ENCODE measurements at places on chromosomes 11 and 22.

DNA sequence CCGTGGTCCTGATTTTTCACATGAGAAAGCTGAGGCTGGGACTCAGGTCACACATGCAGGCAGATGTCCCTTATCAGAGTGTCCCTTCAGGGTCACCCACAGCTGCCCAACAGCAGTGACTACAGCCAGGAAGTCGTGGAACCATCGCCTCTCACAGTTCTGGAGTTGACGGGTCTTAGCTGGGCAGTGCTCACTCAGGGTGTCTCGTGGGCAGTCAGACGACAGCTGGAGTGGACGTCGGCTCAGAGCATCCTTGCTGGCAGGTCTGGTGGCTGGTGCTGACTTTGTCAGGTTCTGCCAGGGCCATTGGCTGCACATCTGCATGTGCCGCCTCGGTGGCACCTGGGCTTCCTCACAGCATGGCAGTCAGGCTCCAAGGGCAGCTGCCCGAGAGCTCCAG lies 35.6 kb upstream of the TH start:
- DNase-seq: no peak

DNA sequence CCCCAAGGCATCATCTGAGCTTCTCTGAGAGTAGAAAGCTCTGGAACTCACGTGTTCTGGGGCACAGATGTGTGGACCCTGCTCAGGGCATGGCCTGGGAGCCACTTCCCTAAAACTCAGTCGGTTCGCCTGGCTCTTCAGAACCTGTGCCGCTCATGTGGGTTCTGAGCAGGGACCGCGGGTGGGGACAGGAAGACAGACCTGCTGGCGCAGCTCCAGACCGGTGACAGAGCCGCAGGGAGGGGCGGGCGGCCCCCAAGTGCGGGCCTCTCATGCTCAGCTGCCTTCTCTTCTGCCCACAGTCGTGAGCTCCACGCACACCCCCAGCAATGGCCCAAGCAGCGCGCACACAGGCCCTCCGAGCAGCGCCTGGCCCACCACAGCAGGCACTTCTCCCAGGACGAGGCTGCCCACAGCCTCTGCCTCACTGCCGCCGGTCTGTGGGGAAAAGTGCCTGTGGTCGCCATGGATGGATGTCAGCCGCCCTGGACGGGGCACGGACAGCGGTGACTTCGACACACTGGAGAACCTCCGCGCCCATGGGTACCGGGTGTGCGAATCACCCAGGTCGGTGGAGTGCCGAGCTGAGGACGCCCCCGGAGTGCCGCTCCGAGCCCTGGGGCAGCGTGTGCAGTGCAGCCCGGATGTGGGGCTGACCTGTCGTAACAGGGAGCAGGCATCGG lies 24.2 kb downstream of the MUC5AC start:
- DNase-seq: no peak

DNA sequence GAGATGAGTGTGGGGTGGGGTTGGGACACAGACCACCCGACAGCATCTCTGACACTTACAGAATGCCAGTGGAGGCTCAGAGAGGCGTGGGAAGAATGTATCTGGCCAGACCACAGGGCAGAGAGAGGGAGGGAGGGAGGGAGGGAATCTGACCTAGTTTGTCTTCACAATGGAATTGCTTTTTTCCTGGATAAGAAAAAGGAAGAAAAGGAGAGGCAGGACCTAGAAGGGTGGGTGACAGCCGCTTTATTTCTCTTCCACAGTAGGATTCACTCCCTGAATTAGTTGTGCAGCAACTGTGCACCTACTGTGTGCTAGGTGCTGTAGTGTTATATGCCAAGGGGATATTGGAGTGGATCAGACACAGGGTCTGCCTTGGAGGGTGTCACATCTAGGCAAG lies 3.7 kb downstream of the KCNK4 start:
- no peak for DNase-seq

DNA sequence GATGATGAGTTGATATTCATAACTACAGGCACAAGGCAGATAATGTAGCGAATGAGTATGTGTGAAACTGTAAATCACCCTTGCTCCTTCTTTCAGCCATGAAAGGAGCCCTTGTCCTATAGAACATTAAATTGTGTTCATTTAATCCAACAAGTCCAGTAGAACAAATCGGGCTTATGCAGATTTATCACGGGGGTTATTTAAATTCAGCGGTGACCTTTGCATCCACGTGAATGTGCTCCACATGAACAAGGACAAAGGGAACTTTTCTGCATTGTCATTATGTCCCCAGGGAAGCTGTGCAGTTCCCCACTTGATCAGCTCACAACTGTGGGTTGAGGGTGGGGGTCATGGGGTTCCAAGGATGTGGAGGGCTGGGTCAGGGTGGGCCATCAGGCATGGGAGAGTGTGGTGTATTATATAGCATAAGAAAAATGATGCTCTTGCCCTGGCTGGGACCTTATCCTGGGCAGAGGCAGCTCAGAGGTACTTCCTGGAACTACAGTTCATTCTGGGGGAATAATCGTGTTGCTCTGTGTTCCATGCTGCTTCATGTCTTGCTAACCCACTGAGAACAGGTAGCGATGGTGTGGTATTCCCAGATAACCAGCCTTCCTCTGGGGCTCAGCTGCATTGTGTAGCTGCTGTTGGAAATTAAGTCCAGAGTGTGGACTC lies 306.6 kb downstream of the FAT3 start:
- no peak for DNase-seq
